ENCODE measurements at places on chromosomes 16 and 17.

DNA sequence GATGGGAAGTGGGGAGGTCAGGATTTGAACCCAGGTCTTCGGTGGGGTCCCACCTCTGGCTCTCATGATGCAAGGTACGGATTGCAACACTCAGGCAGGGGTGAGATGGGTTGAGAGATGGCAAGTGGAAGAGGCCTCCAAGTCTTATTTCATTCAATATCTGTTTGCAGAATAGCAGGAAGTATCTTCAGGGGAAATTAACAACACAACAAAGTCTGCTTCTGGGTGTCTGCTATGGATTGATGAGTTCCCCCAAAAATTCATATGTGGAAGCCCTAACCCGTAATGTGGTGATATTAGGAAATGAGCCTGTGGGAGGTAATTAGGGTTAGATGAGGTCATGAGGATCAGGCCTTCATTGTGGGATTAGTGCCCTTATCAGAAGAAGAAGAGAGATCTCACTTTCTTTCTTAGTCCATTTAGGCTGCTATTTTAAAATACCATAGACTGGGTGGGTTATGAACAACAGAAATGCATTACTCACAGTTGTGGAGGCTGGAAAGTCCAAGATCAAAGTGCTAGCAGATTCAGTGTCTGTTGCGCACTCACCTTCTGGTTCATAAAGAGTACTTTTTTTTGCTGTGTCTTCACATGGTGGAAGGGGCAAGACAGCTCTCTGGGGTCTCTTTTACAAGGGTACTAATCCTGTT, 4.4 kb upstream of the CD300H start:
- DNase-seq = no peak

DNA sequence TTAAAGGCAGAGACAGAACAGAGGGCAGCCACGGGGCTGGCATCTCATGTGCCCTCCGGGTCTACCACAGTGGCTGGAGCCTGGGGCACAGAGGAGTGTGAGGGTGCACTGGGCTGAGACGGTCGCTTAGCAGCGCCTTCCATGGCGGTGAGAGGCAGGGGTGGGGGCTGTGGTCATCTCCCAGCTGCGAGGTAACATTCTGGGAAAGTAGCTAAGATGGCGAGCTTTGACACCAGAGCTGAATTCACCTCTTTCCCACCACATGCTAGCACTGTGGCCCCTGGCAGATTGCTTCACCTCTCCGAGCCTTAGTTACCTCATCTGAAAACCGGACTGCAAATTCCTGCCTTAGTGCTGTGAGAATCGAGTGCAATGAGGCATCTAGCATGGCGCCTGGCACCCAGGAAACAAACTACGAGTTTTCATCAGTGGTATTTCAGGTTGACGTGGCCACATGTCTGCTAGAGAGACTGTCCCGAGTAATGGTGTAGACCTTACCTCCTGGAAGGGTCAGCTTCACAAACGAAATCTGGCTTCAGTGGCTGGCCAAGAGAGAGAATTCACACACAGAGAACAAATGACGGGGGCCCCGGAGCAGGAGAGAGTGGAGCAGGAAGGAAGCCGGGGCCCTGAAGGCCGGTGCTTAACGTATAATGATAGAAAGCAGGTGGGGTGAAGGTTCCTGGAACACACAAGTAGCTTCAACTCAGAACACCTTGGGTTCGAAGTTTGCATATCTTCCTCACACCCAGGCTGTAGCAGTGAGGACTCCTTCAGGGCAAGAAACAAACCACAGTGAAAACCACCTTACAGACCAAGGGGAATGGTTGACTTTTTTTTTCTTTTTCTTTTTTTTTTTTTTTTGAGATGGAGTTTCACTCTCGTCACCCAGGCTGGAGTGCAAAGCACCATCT, 63.9 kb upstream of the RPH3AL start:
- no peak for DNase-seq

GRCh38 chr16:68539711-68540239, 684 bp downstream of the ZFP90 start:
- DNase-seq = no peak

- no peak for DNase-seq
These were observed 79.0 kb downstream of the HAPSTR1 start for GRCh38 chr16:9170470-9170869.

DNA sequence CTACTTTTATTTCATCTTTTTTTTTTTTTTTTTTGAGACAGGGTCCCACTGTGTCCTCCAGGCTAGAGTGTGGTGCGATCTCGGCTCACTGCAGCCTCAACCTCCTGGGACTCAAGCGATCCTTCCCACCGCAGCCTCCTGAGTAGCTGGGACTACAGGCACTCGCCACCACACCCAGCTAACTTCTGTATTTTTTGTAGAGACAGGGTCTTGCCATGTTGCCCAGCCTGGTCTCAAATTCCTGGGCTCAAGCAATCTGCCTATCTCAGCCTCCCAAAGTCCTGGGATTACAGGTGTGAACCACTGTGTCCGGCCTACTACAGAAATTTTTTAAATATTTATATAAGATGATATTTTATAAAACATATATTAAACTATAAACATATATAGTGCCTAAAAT, 4.8 kb downstream of the MYO18A start:
- DNase-seq = no peak

DNA sequence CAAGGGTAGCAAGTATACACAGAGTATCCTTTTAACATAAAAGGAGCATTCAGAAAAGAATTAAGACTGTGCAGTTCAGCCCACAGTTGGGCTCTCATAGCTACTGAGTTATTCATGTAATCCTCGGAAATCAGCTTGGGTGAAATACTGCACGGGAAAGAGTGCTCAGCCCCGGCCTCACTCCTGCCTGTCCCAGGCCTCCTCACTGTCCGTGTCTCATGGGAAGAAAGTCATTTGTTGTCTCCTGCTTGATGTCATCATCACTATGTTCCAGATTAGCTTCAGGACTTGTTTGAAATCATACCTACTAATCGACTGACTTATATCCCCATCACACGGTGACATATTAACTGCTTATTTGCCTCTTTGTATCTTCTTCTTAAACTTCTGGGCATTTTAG, 223.3 kb upstream of the CHMP6 start:
- DNase-seq = no peak

DNA sequence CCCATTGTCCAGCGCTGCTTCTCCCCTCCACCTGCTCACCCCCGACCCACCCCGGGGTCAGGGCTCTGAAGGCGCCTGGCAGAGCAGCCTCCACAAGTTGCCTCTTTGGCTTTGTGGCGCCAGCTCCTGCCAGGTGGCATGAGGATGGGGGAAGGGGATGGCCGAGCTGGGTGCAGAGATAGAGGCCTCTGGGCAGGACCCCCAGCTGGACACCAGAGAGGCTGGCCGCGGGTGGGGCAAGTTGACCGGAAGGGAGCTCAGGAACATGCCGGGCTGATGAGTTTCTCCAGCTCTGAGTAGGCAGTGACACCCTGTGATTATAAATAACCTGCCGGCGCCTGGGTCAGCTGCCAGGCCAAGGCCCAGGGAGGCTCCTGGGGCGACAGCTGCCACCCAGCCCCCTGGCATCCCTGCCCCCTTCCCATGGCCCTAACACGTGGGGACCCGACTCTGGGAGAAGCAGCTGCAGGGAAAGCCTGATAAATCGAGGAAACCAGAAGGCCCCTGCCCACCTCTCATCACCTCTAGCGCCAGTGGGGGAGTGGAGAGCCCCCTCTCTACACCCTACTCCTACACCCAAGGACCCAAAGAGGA, 729 bp downstream of the P2RX5 start:
- DNase-seq = peak; percentile 88

DNA sequence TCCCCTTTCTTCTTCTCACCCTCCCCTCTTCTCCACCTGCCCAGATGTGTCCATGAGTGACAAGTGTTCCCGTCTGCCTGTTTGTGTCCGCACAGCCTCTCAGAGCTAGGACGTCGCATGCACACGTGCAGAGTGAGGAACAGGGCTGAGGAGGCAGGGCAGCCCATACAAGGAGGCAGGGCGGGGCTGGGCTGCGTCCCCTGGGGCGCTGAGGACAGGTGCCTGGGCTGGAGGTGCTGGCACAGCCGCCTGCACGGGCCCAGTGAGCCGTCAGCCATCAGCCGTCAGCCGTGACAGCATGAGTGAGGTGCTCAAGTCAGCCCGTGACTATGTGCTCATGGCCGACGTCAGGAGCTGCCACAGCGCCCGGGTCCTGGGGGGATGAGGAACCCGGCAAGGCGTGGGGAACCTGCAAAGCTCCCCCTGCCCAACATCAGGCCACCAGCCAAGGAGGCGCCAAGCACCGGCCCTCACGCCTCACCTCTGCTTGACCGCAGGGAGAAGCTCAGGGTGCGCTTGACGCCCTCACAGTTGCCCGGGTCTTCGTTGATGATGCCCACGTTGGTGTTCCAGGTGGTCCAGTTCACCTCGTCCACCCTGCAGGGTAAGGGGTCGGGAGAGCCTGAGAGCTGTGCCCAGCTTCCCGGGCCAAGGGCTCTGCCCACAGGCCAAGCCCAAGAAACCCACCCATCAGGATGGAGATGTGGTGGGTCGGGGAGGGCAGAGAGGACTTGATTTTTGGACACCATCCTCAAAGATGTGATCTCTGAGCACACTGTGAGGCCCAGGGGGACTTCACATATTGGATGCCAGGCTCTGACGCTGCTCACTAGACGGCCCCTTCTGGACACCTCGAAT, 13.7 kb upstream of the TRPV3 start:
- DNase-seq = no peak

DNA sequence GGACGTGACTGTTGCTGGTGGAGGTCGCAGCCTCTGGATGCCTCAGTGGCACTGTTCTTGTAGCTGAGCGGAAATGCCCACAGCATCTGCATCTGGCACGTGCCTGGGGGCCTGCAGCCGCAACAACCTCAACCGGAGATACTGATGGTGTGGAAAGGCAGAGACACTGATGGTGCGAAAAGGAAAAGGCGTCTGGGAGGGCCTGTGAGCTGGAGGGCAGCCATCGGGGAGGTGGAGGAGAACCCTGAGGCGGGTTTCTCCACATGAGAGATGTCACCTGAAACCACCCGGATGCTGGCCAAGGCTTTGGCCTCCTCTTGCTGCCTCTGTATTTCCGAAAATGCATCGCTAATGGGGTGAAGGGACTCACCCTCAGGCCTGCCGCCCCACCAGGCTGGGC, 284.8 kb upstream of the WSB1 start:
- no peak for DNase-seq

GRCh38 chr17:36131421-36131820, 27.8 kb downstream of the CCL4 start:
- no peak for DNase-seq

DNA sequence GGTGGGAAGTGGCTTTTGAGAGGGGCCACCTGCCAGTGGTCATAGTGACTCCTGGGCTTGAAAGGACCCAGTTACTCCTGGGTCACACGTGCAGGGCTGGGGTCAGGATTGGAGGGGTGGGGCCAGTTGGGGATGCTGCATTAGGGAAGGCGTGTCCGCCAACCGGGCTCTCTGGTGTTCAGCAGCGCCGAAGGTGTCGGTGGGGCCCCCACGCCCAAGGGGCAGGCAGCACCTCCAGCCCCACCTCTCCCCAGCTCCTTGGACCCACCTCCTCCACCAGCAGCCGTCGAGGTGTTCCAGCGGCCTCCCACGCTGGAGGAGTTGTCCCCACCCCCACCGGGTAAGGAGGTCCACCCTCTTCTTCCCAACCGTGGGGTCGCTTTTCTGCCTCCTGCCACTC, 9.5 kb downstream of the ABI3 start:
- no peak for DNase-seq

GRCh38 chr17:37493249-37494027, 3.7 kb downstream of the DUSP14 start:
- peak; percentile 71 for DNase-seq

- DNase-seq = no peak
These were observed 2.9 kb upstream of the RNF213 start for GRCh38 chr17:80257716-80258213.

- peak; percentile 82 for DNase-seq
These were observed 6.4 kb downstream of the C16orf86 start for GRCh38 chr16:67672739-67673662.

Data from H54 (cell line).